ENCODE measurements at places on chromosomes 11 and 22.

DNA sequence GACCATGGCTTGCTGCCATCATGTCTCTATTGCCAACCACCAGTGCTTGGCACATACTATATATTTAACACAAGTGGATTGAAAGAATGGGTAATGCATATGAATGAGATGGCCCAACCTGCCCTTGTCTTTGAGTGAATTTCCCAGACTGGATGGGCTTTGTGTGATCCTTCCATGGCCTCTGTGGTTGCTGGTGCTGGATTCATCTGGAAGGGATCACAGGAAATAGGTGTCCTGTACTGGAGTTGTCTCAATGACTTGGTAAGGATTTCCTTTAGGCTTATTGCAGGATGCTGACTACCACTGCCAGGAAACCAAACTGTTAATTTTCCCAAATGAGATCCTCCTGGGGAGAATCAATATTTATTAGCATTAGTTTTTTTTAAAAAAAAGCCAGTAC, 328.6 kb downstream of the TMEM135 start:
- DNase-seq = no peak

GRCh38 chr11:2305140-2305778, 3.4 kb downstream of the TSPAN32 start:
- peak; percentile 51 for DNase-seq

GRCh38 chr11:63910675-63911074, 6.3 kb downstream of the RCOR2 start:
- no peak for DNase-seq

GRCh38 chr11:46235777-46236688, 41.4 kb upstream of the CREB3L1 start:
- peak; percentile 95 for DNase-seq

DNA sequence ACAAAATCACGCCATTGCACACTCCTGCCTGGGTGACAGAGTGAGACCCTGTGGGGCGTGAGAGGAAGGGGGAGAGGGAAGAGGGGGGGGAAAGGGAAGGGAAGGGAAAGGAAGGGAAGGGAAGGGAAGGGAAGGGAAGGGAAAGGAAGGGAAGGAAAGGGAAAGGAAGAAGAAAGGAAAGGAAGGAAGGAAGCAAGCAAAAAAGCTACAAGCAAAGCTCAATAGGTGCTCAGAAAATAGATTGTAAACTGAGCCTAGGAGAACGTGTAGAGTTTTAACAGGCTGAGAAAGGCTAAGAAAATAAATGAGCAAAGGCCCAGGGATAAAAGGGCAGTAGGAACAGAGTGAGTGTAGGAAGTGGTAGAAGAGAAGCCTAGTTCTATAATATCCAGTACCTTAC, 30.8 kb upstream of the GDPD4 start:
- no peak for DNase-seq
